ENCODE measurements at places on chromosomes 5 and 9.

GRCh38 chr9:27732494-27732893 is 159.2 kb upstream of the C9orf72 start:
- no peak for DNase-seq

DNA sequence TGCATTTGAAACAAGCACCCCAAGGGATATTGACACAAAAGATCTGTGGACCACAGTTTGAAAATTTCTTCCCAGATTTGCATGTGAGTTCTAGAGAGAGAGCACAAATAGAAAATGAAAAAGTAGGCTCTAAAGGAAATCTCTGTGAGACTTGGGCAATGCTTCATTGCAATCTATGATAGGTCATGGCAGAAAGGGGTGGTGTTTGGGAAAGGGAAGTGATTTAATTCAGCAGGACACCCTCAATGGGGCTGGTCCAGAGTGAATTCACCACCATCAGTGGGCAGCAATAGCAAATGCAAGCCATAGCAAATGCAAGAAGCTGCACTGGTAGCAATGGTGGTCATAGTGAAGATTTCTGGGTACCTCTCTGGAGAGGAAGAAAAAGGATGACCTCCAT is 58.1 kb downstream of the ANKRD55 start:
- no peak for DNase-seq

DNA sequence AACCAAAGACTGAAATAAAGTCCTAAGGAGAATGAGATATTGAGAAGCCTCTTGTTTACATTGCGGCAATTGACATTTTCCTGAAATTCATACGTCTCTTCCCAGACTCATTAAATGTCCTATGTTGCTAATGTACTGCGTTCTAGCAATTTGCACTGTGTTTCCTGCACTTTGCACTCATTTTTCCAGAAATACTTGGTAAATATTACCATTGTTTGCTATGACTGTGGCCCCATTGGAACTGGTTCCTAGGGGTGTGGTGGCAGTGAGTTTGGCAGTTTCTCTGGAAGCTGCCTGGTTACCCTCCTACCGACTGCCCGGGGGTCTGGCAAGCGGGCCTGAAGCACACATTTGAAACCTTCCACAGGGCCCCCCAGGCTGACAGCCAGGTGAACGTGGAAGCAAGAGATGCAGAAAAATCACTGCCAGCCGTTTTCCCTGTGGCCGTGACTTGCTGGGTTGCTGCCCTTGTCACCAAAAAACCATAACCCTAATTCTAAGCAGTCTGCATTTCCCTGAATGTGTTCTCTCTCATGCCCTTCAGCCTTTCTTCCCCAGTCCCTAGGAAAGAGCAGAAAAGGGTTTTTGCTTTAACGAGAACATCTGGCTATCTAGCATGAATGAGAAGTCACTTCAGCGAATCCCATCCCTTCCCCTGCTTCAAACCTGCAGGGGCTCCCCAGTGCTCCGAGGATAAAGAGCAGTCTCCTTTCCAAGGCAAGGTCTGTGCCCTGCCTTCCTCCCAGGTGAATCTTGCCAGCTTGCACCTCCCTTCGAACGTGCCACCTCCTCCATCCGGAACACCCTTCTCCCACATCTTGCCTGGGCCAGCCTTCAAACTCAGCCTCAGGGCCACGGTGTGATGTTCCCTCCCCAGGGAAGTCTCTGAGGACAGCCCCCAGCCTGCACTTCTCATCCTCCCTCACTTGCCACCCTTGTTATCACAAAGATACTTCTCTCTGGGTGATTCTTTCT is 84.2 kb downstream of the AK8 start:
- DNase-seq, result no peak

DNA sequence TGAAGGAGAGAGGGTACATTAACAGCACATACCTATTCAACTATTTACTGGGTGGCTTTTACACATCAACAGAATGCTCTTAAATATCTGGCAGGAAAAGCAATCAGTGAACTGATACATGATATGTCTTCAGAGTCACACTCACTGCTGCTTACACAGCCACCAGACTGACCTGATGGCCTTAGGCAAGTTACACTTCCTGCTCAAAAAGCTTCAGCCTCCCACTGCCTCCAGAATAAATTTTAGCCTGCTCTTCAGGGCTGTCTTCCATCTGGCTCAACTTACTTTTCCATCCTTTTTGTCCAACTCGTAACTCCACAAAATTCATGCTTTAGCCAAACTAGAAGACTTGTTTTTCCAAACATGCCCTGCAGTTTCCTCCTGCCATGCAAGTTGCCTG is 10.7 kb downstream of the LOX start:
- DNase-seq, result no peak

DNA sequence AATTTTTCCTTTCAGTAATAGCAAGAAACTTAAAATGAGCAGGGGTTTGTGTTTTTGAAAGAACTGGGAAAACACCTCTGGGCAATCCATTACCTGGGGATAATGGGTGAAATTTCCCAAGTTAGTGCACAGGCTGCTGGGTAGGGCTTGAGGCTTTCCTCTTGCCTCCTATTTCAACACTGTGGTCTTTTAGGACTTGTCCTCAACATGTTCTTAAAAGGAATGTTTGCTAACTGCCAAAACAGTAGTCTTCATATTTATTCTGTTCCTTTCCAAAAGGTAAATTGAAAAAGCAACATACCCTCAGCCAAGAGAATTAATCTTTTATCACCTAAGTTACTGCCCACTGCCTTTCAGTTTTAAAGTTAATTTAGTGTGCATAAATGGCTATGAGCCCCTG is 158.3 kb upstream of the CCDC152 start:
- DNase-seq, result no peak

- DNase-seq, result no peak
Observed at GRCh38 chr9:130884542-130885483, 11.8 kb downstream of the QRFP start.

DNA sequence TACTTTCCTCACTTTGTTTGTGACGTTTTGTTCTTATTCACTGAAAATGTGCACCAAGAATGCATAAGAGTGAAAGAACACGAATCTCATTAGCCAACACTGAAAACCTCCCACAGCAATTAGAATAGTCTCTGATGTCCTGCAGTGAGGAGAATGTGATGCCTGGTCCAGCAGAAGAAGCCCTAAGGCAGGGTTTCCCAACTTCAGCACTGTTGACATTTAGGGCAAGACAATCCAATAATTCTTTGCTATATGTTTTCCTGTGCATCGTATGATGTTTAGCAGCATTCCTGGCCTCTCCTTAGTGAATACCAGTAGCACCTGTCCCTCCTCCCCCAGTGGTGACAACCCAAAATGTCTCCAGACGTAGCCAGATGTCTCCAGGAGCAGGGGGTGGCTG is 14.8 kb downstream of the MVB12B start:
- no peak for DNase-seq

- DNase-seq, result no peak
Observed at GRCh38 chr9:81621118-81621517, 68.2 kb downstream of the TLE1 start.

DNA sequence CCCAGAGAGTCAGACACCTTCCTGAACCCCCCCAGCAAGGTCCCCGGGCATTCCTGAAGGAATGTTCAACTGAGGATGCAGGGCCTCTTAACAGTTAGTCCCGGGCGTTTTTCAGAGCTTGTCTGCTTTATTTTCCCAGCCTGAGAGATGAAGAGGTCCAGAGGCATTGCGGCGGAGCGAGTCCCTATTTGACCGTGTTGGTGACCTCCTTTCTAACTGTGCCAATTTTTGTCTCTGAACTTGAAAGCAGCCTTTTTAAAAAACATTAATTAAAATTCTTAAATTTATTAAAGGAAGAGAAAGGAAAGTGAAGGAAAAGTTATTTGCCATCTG is 433 bp upstream of the PTAR1 start:
- no peak for DNase-seq

GRCh38 chr5:123868267-123868666 is 356.3 kb downstream of the CSNK1G3 start:
- peak; percentile 61 for DNase-seq

GRCh38 chr5:27748847-27749246 is 710.5 kb upstream of the CDH9 start:
- no peak for DNase-seq

- no peak for DNase-seq
Observed at GRCh38 chr5:50710838-50711237, 44.4 kb downstream of the PARP8 start.

DNA sequence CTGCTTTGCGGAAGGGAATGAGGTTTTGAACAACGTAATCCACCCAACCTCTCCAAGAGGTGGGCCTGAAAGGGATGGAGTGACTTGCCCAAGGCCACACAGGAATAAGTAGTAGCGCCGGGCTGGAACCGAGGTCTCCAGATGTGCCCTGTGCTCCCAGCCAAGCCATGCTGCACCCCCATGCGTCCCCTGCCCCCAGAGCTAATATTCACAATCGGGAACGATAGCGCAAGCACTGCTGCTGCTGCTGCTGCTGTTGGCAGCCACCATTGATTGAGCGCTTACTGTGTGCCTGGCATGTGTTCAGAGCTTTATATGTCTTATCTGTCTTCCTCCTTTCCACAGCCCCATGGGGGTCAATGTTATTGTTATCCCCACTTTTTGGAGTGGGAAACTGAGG is 43.9 kb downstream of the AMBP start:
- DNase-seq, result no peak

DNA sequence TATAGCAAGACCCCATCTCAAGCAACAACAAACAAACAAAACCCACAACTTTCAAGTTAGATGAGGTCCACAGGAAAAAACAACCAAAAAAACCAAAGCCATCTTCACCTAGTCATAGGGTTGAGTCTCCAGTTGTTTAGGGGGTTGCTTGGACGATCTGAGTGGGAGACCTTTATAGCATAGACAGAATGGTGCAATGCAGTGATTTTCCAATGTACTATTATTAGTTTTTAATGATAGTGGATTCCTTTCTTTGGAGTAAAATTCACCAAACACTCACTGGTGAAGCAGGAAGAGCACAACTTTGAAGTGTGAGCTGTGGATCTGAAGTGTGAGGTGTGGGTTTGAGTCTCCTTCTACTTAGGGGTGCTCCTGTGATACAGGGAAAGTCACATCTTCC is 67.0 kb upstream of the KLF9 start:
- DNase-seq, result no peak

DNA sequence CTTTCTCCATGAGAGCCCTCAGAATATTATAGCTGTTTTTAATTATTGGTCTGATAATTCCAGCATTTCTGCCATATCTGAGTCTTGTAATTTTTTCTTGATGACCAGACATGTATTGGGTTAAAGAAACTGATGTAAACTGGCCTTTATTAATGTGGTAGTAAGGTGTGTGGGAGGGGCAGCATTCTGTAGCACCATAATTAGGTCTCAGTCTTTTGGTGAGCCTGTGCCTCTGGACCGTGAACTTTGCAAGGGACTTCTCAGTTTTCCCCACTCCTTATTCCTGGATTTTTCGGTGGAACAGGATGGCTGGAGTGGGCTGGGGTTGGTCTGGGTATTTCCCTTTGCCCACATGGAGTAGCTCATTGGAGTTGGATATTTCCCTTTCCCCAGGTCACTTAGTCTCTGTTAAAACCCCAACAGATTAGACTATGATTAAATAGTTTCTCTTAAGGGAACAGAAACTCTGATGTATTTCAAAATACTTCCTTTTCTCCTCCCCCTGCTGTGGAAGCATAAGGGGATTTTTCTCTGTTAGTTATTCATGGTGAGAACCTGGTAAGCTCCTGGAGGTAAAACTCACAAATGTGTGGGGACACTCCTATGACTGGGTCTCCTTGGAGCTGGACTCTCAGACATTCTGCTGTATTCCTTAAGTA is 52.4 kb downstream of the FSD1L start:
- no peak for DNase-seq

DNA sequence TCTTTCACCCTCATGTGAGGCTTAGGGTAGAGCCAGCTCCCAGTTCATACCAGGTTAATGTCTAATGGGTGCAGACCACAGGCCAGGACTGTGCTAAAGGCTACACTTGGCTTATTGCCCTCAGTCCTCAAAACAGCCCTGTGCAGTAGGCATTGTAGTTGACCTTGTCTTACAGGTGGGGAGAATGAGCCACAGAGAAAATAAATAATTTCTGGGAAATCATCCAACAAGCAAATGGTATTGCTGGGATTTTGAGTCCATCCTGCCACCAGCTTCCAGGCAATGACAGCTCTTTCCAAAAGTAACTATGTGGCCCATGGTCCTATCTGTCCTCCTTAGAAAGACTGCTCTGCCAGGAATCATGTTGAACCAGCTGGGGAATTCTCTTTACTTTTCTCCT is 450.0 kb downstream of the GADD45G start:
- DNase-seq, result no peak

Measured in NCI-H1436 (cell line).